SW480 (cell line): ENCODE measurements at places on chromosomes 16 and 17.

GRCh38 chr16:53576210-53576609 lies 73.2 kb upstream of the AKTIP start:
- no peak for DNase-seq

GRCh38 chr16:14057878-14058382 lies 13.2 kb upstream of the MRTFB start:
- no peak for DNase-seq

DNA sequence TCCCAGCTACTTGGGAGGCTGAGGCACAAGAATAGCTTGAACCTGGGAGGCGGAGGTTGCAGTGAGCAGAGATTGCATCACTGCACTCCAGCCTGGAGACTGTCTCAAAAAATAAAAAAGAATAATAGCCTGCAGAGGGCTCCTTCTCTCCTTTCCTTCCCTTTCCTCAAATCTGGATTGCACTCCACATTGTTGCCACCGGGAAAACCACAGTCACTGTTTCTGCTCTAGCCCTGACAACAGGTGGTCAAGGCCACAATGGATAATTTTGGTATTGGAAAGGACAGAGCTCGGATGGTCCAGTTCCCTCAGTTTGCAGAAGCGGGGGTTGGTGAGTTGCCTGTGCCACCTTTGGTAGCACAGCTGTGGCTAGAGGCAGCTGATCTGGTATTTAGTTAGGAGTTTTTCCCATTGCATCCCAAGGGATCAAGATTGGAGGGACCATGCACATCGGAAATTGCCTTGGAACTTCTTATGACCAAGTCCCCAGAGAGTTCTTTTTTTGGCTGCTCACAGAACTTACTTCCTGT lies 44.7 kb upstream of the PRSS54 start:
- peak; percentile 45 for DNase-seq

GRCh38 chr17:65888649-65889048 lies 303.3 kb downstream of the CEP112 start:
- no peak for DNase-seq

GRCh38 chr16:70795296-70795912 lies 5.6 kb downstream of the VAC14 start:
- no peak for DNase-seq

DNA sequence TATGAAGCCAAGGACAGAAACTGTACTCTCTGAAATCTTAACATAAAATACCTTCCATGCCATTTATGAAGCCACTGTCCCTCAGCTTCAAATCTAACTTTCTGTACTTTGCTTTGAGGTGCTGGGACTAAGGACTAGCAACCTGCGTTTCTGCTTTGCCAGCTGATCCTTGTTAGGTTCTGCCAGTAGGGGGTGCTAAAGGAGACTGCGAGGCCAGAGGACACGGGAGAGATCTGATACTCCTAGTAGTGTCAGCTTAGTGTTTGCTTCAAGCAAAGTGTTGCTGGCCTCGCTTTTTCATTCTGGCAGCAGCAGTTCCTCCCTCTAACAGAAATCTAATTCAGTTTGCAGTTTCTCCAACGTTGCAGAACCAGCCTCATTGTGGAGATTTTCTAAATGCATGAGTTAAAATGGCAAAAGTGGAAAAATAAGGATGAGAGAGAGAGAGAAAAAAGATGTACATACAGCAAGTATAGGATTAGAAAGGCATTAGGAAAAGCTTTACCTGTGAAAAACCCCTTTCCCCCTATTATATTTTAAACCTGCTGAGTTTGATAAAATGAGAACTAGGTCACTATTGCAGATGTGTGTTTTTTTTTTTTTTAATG lies 297.5 kb downstream of the CA10 start:
- peak; percentile 25 for DNase-seq

GRCh38 chr17:42129109-42129837 lies 6.7 kb downstream of the HSPB9 start:
- DNase-seq = no peak

DNA sequence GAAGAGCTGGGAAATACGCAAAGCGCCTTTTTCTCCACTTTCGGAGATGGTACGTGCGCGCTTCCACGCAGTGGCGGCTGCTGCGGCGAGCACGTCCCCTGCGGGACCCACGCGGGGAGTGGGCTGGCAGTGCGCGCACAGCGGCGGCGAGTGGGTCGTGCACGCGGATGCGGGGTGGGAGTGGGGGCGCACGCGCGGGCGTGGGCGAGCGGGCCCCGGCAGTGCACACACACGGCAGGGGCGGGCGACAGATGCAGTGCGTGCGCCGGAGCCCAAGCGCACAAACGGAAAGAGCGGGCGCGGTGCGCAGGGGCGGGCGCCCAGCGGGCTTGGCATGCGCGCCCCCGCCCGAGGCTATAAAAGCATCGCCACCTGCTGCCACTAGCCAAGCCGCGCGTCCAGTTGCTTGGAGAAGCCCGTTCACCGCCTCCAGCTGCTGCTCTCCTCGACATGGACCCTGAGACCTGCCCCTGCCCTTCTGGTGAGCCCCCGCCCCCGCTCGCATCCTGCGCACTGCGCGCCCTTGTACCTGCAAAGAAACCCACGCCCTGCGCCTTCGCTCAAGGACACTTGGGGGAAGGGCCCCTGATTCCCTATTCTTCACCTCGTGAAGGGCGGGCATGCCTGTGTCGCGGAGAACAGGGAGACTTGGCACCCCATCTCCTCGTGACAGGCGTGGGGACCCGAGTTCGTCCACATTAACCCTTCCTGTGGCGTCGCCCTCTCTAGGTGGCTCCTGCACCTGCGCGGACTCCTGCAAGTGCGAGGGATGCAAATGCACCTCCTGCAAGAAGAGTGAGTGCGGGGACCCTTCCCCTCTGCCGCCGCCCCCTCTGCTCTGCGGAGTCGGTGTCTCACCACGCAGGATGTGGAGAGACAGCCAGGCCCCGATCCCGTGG lies at the start of gene MT3:
TSS of gene MT3 (plus strand) at position 388 of the 899 bp plus-strand sequence. CDS start at position 451, 63 bp downstream.
- DNase-seq = peak; percentile 41

DNA sequence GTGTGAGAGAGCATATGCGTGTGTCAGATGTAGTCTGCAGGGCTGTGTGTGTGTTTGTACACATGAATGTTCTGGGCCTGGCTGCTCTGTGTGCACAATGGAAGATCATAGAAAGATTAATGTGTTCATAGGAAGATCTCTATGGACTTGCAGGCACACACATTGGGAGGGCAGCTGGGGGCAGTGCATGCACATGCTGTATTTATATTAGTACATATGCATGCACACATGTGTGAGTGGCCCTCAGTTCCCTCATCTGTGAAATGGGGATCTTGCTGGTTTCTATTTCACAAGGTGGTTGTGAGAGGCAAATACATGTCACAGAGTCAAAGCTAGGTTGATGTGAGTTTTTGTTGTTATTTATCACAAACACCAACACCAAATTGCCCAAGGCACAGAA lies 2.1 kb downstream of the CA7 start:
- DNase-seq = no peak

- DNase-seq = no peak
Measured at GRCh38 chr17:46158323-46159296, 34.6 kb downstream of the KANSL1 start.

- DNase-seq = no peak
Measured at GRCh38 chr17:73641826-73642600, 2.2 kb downstream of the SDK2 start.

- peak; percentile 51 for DNase-seq
Measured at GRCh38 chr17:30332057-30332542, 1.8 kb downstream of the TMIGD1 start.

DNA sequence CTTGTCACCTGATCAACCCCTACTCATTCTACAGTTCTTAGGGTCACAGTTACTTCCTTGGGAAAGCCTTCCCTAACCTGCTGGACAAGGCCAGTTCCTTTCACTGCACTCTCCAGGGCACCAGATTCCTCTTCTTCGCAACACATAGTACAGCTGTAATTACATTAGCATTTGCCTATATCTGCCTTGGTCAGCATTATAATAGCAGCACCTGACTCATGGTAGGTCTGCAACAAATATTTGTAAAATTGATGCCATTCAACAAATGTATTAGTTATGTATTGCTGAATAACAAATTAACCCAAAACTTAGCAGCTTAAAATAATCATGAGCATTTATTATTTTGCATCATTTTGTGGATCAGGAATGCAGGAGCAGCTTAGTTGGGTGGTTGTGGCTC lies 193.0 kb downstream of the IRX5 start:
- DNase-seq = no peak
